ENCODE measurements at places on chromosomes 7 and 10.

GRCh38 chr10:132939957-132940790, 2.2 kb downstream of the CFAP46 start:
- peak; percentile 11 for DNase-seq

DNA sequence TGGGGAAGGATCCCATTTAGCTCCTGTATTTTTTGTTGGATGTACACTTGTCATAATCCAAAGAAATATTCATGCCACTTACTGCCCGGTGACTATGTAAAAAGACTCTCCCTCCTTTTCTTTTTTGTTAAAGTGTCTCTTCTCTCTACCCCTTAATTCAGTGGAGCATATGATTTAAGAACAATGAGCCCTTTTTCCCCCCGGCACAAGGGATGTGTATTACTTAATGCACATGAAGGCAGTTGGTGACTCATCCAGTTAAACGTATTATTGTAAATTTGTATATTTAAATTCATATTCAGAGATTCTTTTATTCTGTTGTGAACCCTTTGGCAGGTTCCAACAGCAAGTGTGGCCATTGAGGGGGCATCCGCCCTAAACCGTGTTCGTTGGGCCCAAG, 241.9 kb downstream of the SLC25A13 start:
- no peak for DNase-seq

- no peak for DNase-seq
Observed at GRCh38 chr10:132506711-132507408, 30.7 kb upstream of the INPP5A start.

GRCh38 chr7:102310414-102310815, 23.7 kb downstream of the SH2B2 start:
- no peak for DNase-seq

- DNase-seq, result peak; percentile 68
Observed at GRCh38 chr7:73995330-73995729, 32.6 kb upstream of the ELN start.

DNA sequence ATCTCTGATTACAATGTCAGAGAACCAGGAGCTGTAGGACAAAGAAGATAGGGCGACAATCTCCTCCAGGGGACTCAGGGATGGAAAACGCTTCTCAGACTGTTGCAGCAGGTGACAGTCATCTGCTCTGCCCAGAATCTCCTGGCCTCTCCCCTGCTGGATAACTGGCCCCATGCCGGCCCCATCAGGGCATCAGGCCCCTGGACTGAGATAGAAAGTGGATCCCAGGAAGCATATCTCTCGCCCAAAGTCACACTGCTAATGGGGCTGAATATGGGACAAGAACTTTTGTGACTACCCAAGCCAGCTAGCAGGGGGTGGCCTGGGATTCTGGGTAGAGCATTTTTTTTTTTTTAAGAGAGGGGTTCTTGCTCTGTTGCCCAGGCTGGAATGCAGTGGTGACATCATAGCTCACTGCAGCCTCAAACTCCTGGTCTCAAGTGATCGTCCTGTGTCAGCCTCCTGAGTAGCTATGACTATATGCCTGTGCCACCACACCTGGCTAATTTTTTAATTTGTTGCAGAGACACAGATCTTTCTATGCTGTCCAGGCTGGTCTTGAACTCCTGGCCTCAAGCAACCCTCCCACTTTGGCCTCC, 20.5 kb upstream of the MLXIPL start:
- no peak for DNase-seq

DNA sequence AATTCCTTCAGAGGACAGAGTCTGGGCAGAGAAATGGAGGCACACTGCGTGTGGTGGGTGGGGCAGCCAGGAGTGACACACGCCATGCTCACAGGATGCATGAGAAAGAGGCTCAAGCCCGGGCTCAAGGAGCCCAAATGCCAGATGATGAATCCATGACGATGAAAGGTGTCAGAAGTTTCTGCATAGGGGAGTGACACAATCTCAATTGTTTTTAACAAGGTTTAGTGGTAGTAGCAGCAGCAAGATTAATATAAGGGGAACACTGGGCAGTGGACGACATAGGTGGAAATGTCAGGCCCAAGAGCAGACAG, 126.1 kb downstream of the TNS3 start:
- DNase-seq, result no peak

GRCh38 chr7:132255115-132255797, 321.0 kb downstream of the PLXNA4 start:
- no peak for DNase-seq

- DNase-seq, result no peak
Observed at GRCh38 chr10:30459283-30459682, 25.3 kb downstream of the MAP3K8 start.

- DNase-seq, result no peak
Observed at GRCh38 chr10:112858986-112859651, 90.9 kb upstream of the TCF7L2 start.

DNA sequence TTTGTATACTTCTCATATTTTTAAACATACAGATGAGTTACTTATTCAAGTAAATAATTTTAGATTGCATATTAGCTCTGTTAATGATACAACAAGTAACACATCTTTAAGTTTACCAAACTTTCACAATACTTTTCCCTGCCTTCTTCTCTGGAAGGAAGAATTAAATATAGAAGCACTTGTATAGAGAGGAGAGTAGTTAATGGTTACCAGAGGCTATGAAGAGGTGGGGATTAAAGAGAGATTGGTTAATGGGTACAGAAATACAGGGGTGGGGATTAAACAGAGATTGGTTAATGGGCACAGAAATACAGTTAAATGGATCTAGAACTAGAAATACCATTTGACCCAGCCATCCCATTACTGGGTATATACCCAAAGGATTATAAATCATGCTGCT, 20.0 kb upstream of the UCN3 start:
- DNase-seq, result no peak

DNA sequence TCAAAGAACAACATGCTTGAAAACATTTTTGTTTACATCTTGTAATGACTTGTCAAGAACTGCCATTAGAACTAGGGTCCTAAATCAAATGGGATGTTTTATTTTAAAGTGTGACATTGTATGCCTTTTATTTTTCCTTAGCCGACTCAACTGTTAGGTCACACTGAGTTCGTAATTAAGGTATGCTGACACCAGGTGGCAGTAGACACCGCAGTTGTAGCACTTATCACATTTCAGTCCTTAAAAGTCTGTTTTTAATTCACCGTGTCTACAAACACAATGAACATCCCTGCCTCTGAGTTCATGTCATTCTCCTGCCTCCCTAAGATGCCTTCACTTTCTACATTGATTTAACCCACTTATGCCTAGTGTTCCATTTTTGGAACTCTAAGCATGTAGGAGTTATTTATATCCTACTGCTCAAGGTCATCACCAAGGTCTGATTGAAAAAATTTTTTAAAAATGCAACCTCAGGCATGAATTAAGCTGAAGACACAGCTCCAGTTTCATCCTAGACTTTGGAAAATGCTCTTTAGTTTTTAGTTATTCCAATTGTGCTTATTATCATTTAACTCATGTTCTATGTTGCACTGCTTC, 186.1 kb downstream of the BMPER start:
- DNase-seq, result peak; percentile 18

- no peak for DNase-seq
Observed at GRCh38 chr7:100490483-100491191, 6.9 kb downstream of the NYAP1 start.

- no peak for DNase-seq
Observed at GRCh38 chr7:140697447-140698143, 1.1 kb downstream of the NDUFB2 start.

DNA sequence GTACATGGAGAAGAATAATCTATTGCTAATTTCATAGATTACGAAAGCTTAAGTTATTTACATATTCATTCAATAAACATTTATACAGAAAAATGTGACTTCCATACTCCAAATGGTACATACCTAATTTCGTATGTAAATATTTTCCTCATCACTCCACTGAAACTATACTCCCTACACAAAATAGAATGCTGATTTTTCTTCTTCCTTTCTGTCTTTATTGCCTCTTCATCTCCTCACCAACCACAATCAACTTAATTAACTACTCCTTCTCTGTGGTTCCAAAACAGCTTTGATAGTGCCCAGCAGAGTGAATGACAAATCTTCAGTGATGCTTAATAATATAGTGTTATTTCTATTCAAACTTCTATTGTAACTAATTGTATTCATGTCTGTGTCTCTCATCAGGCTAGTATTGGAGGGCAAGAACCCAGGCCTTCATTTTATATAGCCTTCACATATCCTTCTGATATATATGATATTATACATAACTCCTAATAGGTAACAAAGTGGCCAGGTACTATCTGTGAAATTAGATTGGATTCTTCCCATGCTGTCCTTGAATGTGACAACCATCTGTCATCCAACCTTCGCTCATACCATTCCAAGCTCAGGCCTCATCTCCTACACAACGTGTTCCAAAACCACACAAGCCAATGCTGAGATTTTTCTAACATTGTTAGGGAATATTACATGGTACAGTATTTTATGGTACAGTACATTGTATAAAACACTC, 5.3 kb downstream of the ITGB1 start:
- DNase-seq, result no peak

- no peak for DNase-seq
Observed at GRCh38 chr10:77159538-77160110, 478.0 kb downstream of the KCNMA1 start.

DNA sequence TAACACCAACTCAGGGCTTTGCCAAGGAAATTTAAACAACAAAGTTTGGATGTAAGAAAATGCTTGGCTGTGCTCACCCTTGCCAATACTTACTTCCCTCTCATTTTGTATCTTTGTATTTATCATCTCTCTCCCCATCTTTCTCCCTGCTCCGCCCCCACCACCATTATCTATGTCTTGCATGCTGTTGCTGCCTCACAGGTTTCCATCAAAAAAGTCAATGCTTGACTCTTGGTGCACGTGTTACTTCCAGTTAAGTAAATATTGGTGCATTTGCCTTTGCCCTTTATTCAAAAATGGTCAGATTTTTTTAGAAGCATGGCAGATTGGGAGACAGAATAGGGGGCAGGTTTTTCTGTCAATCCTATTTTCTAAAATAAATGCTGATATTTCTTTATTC, 626.0 kb downstream of the ACTR3B start:
- no peak for DNase-seq

DNA sequence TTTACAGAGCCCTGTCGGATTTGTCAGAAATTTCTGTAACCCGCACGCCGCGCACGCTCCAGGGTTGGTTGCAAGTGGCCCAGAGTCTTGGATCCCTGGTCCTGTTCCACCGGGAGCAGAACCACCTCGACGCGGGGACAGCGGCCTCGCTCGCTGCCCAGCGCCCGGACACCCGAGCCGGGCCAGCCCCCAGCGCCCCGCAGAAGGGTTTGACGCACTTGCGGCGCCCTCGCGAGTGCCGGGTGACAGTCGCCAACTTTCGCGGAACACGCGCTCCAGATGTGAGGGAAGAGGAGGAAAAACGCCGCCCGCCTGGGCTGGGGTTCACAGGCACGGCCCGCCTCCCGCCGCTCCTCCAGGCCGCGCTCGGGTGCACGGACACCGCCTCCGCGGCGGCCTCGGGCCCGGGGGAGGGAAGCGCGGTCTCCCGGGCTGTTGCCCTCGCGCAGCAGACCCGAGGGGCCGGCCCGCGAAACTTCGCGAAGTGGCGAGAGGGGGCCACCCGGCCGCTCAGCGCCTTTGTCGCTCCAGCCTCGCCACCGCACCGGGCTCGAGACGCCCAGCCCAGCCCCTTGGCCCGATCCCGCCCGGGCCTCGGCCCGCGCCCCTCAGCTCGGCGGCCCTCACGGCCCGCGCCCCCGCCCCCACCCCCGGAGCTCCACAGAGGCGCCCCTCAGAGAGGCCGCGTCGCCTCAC, 514 bp downstream of the RNF216 start:
- DNase-seq, result no peak

DNA sequence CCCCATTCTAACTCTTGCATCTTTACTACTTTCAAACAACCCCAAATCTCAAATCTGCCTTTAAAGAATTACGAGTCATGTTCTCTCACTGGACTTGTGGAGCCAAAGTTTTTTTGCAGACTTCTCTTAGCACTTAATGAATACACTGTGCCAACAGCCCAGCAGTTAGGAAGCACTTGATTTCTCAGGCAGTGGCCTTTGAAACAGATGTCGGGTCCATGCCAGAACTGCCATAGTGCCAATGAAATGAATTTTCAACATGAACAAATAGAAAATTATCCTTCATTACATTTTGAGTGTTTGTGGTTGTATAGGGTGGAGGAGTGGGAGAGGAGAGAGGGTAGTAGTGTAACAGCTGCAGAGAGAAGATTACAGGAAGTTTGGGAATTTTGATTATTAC, 5.9 kb downstream of the BORCS7 start:
- no peak for DNase-seq

GRCh38 chr10:131075218-131075770, 236.2 kb downstream of the TCERG1L start:
- no peak for DNase-seq

DNA sequence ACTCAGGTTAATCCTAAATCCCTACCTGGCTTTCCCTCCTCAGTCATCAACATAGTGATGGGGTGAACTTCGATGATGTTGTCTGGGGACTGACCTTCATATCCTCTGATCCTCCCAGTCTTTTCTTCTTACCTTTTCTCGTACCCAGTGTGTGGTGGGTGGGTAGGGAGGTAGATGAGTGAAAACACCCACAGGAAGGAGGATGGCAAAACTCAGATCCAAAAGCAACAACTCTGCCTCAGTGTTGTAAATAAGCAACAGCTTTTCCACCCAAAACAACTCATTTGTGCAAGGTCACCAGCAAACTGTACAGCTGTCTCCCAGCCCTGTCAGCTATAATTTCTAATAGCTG, 38.6 kb downstream of the VOPP1 start:
- no peak for DNase-seq

DNA sequence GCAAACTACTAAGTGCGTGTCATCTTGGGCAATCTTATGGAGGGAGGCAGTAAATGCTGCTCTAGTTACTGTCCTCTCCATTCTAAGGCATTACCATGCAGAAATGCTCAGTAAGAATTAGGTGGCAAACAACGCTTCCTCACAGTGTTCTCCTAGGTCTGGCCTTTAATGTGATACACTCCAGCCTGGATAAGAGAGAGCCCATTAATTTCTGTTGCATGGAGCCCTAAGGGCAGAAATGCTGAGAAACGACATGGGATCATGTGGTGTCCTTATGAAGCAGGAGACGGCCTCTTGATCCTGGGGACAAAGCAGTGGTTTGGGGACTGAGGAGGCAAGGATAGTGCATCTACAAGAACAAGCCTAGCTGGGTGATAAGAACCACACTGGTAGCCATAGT, 44.0 kb downstream of the SLC25A13 start:
- DNase-seq, result no peak

GRCh38 chr7:48298779-48299178, 127.5 kb downstream of the ABCA13 start:
- no peak for DNase-seq

GRCh38 chr10:91566115-91566514, 66.8 kb downstream of the PPP1R3C start:
- DNase-seq, result no peak
